ENCODE measurements at places on chromosomes 4 and X. TPM values are rescaled to one million over a fixed set of nuclear protein-coding genes. Genes with fewer than 3 reads are reported as not detected.

The KCND1 gene
- 0.06 TPM for polyA plus RNA-seq

The FAM184B gene
- not detected for polyA plus RNA-seq

DNA sequence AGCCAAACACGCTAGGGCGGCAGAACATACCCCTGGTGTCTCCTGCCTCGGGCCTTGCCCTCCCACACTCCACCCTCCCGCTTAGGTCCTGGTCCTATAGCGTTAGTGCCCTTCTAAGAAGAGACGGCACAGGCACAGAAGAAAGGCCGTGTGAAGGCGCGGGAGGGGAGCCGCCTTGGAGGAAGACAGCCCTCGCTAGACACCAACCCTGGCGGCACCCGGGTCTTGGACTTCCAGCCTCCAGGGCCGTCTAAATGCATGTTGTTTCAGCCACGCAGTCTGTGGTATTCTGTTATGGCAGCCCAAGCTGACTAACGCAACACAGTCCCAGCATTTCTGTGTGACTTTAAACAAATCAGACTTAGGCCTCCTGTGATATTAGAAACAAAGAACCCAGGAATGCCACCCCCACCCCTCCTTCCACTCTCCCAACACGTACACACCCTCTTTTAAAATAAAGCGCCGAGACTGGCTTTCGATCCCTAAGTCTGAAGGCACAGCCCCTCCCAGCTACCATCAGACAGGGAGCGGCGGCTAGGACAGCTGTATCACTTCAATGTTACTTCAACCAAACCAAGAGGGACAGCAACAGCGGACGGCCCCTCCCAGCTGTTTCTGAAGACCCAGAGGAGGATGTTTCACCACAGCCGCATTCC, 128.0 kb downstream of the AFAP1 start:
- H3K36me3 ChIP-seq, result peaks cover 4% of the 10 kb centered on the region
- no peaks in the 10 kb centered on the region for H3K4me1 ChIP-seq
- no peak overlapping the region for H3K27ac ChIP-seq
- no peak overlapping the region for H3K4me3 ChIP-seq

GRCh38 chrX:111382277-111382676, 29.7 kb downstream of the DCX start:
- no peak overlapping the region for H3K27ac ChIP-seq
- H3K36me3 ChIP-seq, result no peaks in the 10 kb centered on the region
- no peaks in the 10 kb centered on the region for H3K4me1 ChIP-seq
- no peaks in the 10 kb centered on the region for H3K27me3 ChIP-seq
- no peak for DNase-seq
- H3K4me3 ChIP-seq, result no peak overlapping the region

DNA sequence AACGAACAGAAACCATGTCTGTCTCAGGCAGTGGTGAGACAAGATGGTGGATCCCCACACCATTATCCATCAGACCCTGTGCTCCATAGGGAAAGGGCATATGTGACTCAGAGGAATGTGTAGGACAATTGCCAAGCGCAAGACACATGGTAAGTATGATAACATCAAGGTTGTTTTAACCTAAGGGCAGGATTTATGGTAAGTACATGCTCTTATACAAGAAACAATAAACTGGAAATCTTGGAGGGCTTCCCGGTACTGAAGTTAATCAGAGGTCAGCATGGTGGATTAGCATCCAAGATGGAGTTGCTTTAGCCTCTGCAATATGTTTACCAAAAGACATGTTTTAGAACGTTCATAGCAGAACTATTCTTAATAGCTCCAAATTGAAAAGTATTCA, 355.0 kb downstream of the PPP1R2C start:
- H3K36me3 ChIP-seq, result no peaks in the 10 kb centered on the region
- H3K4me1 ChIP-seq, result no peaks in the 10 kb centered on the region
- H3K27ac ChIP-seq, result no peak overlapping the region
- no peak overlapping the region for H3K4me3 ChIP-seq
